ENCODE measurements at places on chromosomes 1 and 21.

GRCh38 chr1:40392221-40392620 lies 18.7 kb downstream of the SMAP2 start:
- no peak for DNase-seq

DNA sequence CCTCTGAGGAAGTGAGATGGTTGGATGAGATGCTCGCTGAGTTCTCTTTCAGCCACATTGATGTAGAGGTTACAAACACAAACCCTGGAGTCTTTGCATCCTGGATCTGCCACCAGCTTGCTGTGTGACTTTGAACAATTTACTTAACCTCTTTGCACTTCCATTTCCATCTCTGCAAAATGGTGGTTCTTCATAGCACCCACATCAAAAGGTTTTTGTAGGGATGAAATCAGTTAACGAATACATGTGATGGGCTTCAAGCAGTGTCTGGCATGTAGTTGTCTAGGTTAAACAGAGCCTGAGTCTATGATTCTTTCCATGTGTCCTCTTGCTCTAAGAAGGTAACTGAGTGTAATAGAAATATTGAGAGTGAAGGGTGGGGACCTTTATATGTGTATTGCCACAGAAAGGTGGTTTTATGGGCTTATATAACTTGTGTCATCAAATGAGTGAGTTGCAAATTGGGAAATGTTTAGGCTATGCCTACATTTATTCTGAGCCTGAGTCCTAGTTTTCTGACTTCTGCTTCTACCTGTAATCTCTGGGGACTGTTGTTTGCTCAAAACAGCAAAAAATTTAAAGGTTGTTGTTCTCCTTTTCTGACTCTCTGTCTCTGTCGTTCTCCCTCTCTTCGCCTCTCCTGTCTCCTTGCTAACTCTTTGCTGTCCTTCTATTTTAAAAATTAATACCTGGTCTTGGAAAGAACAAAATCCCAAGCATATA lies 27.3 kb upstream of the LRRN2 start:
- no peak for DNase-seq

GRCh38 chr1:159900755-159901360 lies 893 bp upstream of the CFAP45 start:
- no peak for DNase-seq

GRCh38 chr1:167756730-167757405 lies 35.1 kb downstream of the MPZL1 start:
- no peak for DNase-seq

DNA sequence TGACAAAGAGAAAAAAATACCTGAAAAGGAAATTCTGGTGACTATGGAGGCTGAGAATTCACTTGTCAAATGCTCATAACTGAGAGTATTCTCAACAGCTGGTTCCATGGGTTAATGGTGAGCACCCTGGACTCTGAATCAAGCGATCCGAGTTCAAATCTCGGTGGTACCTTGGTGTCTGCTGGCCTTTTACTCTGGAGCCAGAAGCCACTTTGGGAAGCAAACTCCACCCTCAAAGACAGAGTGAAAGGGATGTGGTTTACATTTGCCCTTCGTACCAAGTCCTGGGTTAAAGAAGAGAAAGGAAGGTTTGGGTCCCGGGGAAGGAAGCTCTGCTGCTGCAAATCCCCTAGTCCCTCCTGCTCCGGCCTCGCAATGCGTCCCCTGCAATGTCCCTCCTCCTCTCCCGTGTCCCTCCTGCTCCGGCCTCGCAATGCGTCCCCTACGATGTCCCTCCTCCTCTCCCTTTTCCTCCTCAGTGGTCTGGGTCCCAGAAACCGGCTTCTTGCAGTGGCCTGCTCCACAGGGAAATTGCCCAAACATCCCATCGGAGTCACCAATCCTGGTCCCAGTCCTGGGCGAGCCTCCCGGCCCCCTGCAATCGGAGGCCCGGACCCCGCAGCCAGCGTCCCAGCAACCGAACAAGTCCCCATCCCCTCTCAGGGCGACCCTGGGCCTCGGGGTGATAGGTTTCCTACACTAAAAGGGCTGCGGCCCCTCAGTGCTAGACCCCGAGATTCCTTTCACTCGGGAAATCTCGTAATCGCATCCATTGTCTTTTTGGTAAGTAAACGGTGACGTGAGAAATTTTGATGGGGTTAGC lies 129.4 kb downstream of the PPIAL4G start:
- DNase-seq, result no peak

All from NCI-H1092 (cell line).